Thoracic aorta (tissue), 2 donors: ENCODE measurements at places on chromosomes 11 and 22.
A peak's percentile ranks its signal among the peaks of the same experiment; 100 is the strongest.

GRCh38 chr11:74220376-74220775 lies 49.3 kb downstream of the PPME1 start:
- H3K36me3 ChIP-seq = no peaks in the 10 kb centered on the region
- no peak overlapping the region for H3K27ac ChIP-seq
- no peak for DNase-seq

DNA sequence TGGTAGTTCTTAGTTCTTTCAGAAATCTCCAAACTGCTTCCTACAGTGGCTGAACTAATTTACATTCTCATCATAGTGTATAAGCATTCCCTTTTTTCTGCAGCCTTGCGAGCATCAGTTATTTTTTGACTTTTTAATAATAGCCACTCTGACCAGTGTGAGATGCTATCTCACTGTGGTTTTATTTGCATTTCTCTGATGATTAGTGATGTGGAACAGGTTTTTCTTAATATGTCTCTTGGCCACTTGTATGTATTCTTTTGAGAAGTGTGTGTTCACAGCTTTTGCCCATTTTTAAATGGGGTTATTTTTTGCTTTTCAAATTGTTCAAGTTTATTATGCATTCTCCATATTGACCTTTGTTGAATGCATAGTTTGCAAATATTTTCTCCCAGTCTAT lies 459.3 kb downstream of the NTM start:
- DNase-seq = no peak
- no peak overlapping the region for H3K27ac ChIP-seq
- H3K36me3 ChIP-seq = no peaks in the 10 kb centered on the region
- no peak overlapping the region for H3K4me3 ChIP-seq
- no peaks in the 10 kb centered on the region for H3K27me3 ChIP-seq

DNA sequence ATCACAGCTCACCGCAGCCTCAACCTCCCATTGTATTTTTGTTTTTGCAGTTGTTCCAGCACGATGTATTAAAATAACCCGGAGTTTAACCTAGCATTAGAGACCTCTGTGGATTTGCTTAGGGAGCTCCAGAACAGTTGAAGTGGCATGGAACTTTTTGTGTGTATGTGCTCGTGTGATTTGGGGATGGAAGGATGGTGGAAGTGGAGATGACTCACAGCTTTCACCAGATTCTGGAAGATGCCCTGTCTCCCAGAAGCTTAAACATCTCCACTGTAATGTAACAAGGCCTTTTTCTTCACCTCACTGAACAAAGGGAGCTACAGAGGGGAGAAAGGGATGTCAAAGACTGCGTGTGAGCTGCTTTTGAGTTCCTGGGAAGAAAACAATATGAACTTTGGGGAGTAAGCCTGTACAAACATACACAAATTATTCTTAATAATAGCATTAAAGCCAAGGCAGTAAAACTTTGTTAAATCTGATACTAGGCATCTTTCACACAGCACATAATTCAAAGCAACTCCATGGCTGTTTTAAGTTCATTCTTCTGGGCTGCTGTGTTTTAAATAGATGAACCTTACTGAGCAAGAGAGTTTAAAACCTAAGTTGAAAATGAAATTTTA lies 226.4 kb downstream of the ADAMTS15 start:
- no peaks in the 10 kb centered on the region for H3K27me3 ChIP-seq
- no peaks in the 10 kb centered on the region for H3K36me3 ChIP-seq
- no peak for DNase-seq
- H3K4me1 ChIP-seq = peaks cover 34% of the 10 kb centered on the region

DNA sequence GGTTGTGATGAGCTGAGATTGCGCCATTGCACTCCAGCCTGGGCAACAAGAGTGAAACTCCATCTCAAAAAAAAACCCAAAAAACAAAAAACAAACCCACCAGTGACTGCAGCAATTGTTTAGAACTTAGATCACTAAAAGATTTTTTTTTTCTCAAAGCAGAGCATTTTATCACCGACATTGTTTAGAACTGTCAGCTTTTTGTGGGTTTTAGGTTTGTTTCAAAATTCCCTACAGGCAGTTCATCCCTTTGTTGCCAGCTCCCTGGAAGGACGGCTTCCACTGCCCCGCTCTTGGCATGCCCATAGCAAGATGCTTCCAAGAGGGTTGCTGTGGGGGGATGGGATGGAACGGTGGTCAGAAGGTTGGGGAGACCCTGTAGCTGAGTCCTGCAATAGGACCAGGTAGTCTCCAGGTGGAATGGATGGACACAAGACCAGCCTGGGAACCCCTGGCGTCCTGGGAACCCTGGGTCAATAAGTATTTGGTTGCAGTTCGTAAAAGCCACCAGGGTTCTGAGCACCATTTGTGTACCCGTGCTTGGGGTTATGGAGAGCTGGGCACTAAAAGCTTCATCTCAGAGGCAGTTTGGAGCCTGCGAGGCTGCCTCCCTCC lies 46.7 kb downstream of the TSPAN18 start:
- no peak for DNase-seq
- H3K4me3 ChIP-seq = no peak overlapping the region
- H3K36me3 ChIP-seq = no peaks in the 10 kb centered on the region
- peaks cover 6% of the 10 kb centered on the region for H3K4me1 ChIP-seq

DNA sequence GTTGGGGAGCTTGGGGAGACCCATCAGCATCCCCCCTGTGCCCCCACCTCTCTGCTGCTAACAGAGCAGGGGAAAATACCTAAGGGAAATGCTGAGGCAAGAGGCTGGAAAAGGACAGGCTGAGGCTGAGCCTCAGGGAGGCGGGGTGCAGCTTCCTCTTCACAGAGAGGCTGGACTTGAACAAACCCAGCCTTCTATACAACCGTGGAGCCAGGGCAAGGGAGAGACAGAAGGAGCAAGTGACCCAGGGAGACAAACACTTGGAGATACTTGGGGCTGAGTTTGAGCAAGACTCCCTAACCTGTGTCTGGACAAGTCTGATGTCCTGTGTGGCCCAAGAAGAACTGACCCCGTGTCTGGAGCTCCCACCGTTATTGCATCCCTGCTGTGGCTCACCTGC lies at the start of gene SLCO2B1:
SLCO2B1 (plus strand) TSS at position 229 of the 400 bp plus-strand sequence. CDS start 275 bp downstream, outside the sequence.
- H3K4me1 ChIP-seq = no peaks in the 10 kb centered on the region
- no peak within 1 kb of the TSS for H3K27ac ChIP-seq
- peak within 1 kb of the TSS; percentile 61 for H3K4me3 ChIP-seq
- H3K27me3 ChIP-seq = no peaks in the 10 kb centered on the region
- DNase-seq = no peak

DNA sequence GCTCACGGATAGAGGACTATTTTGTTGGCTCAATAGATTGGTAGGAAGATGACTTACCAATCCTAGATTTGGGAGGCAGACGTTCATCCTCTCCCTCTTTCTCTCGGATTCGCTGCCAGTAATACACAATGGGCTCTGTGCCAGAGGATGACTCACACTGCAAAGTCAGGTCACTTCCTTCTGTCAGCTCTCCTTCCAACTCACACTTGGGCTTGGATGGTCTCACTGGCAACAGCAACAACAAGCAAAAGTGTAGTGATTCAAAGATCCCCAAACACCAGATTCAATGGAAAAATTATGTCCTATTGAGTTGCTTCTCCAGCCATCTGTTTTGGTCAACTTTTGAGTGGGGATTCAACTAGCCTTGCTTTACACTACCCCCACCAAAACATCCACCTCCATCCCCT lies 21.7 kb upstream of the HSPA8 start:
- H3K36me3 ChIP-seq = peaks cover 3% of the 10 kb centered on the region
- DNase-seq = peak; percentile 80
- H3K27me3 ChIP-seq = no peaks in the 10 kb centered on the region
- peaks cover 4% of the 10 kb centered on the region for H3K4me1 ChIP-seq
- no peak overlapping the region for H3K4me3 ChIP-seq

GRCh38 chr11:121540627-121541026 lies 87.9 kb upstream of the SORL1-AS1 start:
- H3K36me3 ChIP-seq = no peaks in the 10 kb centered on the region
- no peak overlapping the region for H3K4me3 ChIP-seq
- H3K27me3 ChIP-seq = no peaks in the 10 kb centered on the region
- H3K27ac ChIP-seq = no peak overlapping the region
- no peak for DNase-seq

- H3K27ac ChIP-seq = no peak overlapping the region
- H3K36me3 ChIP-seq = no peaks in the 10 kb centered on the region
Observed at GRCh38 chr11:15926071-15926470, 430.3 kb downstream of the SOX6 start.

DNA sequence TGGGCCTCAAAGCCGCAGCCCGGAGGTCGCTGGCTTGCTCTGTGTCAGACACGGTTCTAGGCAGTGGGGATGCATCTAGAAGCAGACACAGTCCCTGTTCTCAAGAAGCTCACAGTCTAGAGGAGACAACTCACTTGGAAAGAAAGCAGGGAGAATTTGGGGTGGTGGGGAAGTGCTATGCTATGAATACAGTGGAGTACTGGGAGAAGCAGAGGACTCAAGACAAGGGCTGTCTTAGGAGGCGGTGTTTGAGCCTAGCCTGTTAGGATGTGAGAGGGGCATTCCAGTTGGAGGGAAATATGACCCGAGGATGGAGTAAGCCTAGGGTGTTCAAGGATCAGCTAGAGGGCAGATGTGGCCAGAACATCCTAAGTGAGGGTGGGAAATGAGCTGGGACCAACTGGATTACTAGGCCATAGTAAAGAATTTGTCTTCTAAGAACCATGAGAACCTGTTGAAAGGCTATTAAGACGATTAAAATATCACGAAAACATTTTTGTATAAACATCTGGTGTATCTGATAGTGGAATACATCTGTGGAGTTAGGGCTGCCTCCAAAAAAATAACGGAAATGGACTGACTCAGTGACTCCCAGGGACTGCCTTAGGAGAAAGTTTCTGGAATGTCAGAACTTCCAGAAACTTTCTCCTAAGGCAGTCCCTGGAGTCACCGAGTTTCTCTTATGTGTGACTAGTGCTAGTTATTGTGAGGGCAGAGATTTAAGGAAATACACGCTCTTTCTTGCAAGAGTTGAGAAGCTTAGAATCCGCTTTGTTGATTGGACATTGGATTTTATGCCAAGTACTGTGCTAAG lies 1.1 kb upstream of the PITPNB start:
- H3K27ac ChIP-seq = peak overlapping the region; percentile 100
- no peak for DNase-seq
- peaks cover 42% of the 10 kb centered on the region for H3K4me1 ChIP-seq
- H3K27me3 ChIP-seq = no peaks in the 10 kb centered on the region
- no peaks in the 10 kb centered on the region for H3K36me3 ChIP-seq

DNA sequence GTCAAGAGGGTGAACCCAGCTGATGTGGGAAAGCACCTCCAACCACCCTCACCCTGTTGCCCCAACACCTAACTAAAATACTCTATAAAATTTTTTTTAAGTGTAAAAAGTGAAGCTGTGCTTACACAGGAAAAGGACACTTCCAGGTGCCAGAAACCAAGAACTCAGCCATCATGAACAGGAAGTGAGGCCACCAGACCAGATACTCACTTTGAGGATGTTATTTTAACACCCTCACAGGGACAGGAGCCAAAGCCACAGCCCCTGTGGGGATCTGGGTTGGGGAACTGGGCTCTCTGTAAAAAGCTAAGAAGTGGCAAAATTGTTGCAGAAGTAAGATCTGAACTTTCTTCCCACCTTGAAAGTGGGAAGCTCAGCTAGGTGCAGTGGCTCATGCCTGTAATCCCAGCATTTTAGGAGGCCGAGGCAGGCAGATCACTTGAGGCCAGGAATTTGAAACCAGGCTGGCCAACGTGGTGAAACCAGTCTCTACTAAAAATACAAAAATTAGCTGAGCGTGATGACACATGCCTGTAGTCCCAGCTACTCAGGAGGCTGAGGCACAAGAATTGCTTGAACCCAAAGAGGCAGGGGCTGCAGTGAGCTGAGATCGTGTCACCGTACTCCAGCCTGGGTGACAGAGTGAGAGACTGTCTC lies 3.8 kb downstream of the RSPH14 start:
- H3K27ac ChIP-seq = no peak overlapping the region
- no peaks in the 10 kb centered on the region for H3K27me3 ChIP-seq
- DNase-seq = no peak
- no peak overlapping the region for H3K4me3 ChIP-seq
- H3K36me3 ChIP-seq = no peaks in the 10 kb centered on the region
- H3K4me1 ChIP-seq = peaks cover 16% of the 10 kb centered on the region

DNA sequence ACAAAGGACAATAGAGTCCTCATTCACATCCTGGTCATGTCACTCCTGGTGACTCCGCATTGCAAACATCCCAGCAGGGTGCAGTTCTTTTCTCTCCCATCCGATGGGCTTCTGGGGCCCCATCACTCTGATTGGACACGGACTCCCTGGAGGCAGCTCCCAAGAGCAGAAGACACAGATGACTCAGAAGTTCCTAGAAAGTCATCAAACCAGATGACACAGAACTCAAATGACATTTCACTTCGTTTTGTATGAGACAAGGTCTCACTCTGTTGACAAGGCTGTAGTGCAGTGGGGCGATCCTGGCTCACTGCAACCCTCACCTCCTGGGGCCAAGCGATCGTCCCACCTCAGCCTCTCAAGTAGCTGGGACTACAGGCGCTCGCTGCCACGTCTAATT lies 33.2 kb downstream of the ZNF195 start:
- H3K27me3 ChIP-seq = no peaks in the 10 kb centered on the region
- no peaks in the 10 kb centered on the region for H3K4me1 ChIP-seq
- peaks cover 3% of the 10 kb centered on the region for H3K36me3 ChIP-seq
- no peak overlapping the region for H3K4me3 ChIP-seq
- H3K27ac ChIP-seq = no peak overlapping the region
- DNase-seq = no peak

- no peak overlapping the region for H3K4me3 ChIP-seq
- no peak for DNase-seq
- H3K27me3 ChIP-seq = no peaks in the 10 kb centered on the region
- H3K4me1 ChIP-seq = peaks cover 13% of the 10 kb centered on the region
Observed at GRCh38 chr22:37048133-37048532, 3.4 kb upstream of the KCTD17 start.

- DNase-seq = no peak
- H3K36me3 ChIP-seq = no peaks in the 10 kb centered on the region
- H3K27ac ChIP-seq = no peak overlapping the region
- H3K27me3 ChIP-seq = no peaks in the 10 kb centered on the region
Observed at GRCh38 chr11:130055617-130056016, 14.1 kb upstream of the APLP2 start.

DNA sequence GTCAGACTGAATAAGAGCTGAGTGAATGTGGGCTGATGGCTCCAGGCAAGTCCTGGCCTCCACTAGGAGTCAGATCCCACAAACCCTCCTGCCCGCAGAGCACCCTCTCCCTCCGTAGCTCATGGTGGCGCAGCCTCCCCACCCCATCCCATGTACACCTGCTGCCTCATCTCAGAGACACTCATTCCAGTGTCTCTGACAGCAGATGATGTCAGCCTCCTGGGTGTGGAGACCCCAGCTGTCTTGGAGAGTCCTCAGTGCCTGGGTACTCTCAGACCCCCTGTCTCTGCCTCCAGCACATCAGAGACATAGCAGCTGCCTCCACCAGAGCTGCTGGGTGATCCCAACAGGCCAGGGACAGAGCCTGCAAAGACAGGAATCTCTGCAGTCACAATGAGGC lies 9.5 kb downstream of the IGLL5 start:
- no peaks in the 10 kb centered on the region for H3K4me1 ChIP-seq
- H3K4me3 ChIP-seq = no peak overlapping the region
- no peaks in the 10 kb centered on the region for H3K36me3 ChIP-seq
- no peak for DNase-seq
- no peak overlapping the region for H3K27ac ChIP-seq

GRCh38 chr22:43631201-43631600 lies 180.9 kb downstream of the EFCAB6 start:
- H3K36me3 ChIP-seq = no peaks in the 10 kb centered on the region
- no peak overlapping the region for H3K27ac ChIP-seq
- DNase-seq = no peak
